ENCODE measurements at places on chromosomes 5 and 9. TPM values are rescaled to one million over a fixed set of nuclear protein-coding genes. Genes with fewer than 3 reads are reported as not detected.

GRCh38 chr9:123434619-123435240 lies 78.7 kb downstream of the CRB2 start:
- no peak for DNase-seq

DNA sequence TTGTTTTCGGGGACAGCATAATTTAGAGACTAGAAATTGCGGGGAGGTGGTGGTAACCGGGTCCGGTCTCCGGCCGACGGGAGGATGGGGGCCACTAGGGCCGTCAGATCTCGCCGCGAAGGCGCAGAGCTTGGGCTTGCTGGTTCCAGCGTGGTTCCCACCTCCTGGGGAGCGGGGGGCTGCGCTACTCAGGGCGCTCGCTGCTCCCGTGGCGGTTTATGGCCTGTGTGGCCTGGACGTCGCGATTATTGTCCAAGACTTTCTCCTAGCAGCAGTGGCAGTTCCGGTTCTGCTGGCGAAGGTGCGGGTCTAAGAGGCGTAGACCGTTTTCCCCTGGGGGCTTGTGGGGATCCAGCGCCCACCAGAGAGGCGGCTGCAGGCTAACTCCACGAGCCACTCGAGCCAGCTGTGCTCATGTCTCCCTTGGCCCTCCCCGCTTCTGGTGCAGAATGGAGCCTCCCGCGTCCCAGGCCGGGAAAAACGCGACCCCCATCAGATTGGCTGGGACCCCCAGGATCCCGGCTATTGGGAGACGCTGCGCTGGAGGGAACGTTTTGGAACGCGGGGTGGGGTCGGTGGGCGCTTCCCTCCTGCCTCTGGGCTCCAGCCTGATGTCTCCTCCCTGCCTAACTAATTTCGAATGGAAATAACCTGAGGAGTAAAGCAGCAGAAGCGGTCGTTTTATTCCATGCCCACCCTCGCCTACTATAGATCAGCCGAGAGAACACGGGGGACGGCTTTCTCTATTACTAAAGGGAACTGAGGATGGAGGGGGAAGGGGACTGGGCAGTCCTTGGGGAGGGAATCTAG lies 87.1 kb downstream of the ENTREP1 start:
- DNase-seq = no peak

GRCh38 chr5:142404046-142404477 lies 79.2 kb upstream of the SPRY4 start:
- no peak for DNase-seq

Gene SLC36A3
- not detected for total RNA-seq

Gene SHISAL2B
- total RNA-seq = not detected

DNA sequence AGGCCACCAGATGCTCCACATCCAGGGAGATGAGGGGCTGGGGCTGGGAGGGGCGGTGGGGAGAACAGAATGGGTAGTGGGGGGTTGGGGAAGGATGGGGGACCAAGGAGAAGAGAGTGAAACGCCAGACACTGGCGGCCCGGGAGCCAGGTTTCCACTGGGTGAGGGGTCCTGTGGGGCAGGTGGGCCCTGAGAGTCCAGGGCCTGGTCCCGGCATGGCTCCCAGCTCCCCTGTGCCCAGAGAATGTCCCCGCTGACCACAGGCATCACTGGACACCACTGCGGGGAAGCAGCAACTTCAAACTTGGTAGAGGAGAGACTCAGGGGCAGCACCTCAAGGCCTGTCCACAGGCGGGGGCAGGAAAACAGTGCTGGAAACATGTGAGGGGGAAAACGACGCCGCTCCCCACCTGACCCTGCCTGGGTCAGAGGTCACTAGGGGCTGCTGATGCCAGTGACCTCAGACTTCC lies 13.2 kb downstream of the NINJ1 start:
- DNase-seq = peak; percentile 62

GRCh38 chr5:109987970-109988369 lies 298.2 kb downstream of the MAN2A1 start:
- DNase-seq = no peak

DNA sequence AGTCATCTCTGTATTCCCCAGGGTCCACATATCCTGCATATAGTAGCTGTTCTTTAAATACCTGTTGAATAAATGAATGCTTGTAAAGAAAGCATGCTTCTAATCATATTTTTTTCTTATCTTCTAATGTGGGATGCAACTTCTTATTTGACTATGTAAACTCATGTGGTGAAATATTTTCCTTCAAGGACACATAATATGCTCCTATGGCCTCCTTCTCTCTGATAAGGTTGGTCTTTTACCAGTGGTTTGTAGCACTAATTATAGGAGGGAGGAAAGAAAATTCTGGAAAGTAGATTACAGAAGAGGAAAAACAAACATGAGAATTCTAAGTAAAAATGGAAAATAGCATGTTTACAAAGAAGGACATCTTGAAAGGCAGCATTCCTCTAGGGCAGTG lies 28.6 kb upstream of the C5orf63 start:
- no peak for DNase-seq

- no peak for DNase-seq
Measured at GRCh38 chr9:35395076-35395705, 94.7 kb upstream of the RUSC2 start.

Gene TAS2R1
- not detected for total RNA-seq

DNA sequence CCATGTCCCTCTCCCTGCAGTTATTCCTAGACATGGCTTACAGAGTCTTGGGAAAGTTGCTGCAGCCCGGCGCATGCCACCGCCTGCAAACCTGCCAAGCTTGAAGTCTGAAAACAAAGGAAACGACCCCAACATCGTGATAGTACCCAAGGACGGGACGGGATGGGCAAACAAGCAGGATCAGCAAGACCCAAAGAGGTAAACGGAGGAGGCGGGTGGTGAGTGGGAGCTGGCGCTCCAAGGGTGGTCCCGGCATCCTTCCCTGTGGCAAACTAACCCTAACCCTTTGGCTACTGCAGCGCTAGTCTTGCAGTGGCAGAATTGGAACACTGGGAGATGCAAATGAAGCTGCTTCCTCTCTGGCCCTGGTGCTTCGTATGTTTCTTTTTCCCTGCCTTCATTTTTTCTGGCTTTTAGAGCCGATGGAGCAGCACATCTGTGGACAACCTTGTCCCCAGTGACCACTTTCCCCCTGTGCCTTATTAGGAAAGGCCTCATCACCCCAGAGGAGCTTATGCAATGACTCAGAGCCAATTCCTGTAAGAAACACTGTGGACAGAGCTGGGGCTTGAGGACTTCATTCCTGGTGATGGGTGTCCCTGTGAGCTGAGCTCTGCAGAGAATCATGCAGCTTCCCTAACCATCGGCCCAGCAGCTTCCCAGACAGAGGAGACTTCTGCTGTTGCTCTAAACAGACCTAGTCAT lies 38.9 kb downstream of the PRRC2B start:
- DNase-seq = no peak

Data from ascending aorta (tissue), 2 donors.